Tongue (tissue), 3 donors: ENCODE measurements at places on chromosomes 2 and 18.

- DNase-seq: no peak
These were observed 636.2 kb upstream of the CHAC2 start for GRCh38 chr2:53131416-53131815.

- no peak for DNase-seq
These were observed 21.5 kb upstream of the FSHR start for GRCh38 chr2:49175831-49176230.

- no peak for DNase-seq
These were observed 36.9 kb upstream of the LBH start for GRCh38 chr2:30194421-30194820.

- no peak for DNase-seq
These were observed 36.6 kb downstream of the CYP26B1 start for GRCh38 chr2:72111061-72111460.

GRCh38 chr18:25743646-25744151, 346.7 kb downstream of the SS18 start:
- peak; percentile 51 for DNase-seq

- no peak for DNase-seq
These were observed 229.7 kb downstream of the KLHL29 start for GRCh38 chr2:23614701-23615100.

DNA sequence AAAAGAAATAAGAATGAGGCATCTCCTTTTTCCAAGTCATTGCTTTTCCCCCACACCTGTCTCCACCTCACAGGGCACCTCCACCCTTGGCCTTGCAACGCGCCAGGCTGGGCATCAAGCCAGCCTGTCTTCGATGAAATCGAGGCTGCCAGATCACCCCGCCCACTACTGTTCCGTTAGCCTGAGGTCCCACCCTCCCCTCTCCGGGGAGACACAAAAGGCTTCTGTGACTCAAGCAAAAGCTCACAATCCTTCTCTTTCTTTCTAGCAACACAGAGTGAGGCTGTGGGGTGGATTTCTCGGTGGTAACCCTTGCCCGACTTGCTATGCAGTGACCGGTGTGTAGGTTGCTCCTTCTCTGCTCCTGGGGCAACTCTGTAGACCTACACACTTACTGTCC, 9.9 kb downstream of the TNP1 start:
- peak; percentile 57 for DNase-seq

- DNase-seq: no peak
These were observed 17.8 kb upstream of the ATL2 start for GRCh38 chr2:38394903-38395341.

GRCh38 chr18:37361335-37362157, 204.1 kb downstream of the CELF4 start:
- peak; percentile 62 for DNase-seq

- DNase-seq: no peak
These were observed 48.7 kb downstream of the CYP26B1 start for GRCh38 chr2:72098935-72099334.

GRCh38 chr2:203407496-203407895, 79.3 kb downstream of the ABI2 start:
- no peak for DNase-seq

DNA sequence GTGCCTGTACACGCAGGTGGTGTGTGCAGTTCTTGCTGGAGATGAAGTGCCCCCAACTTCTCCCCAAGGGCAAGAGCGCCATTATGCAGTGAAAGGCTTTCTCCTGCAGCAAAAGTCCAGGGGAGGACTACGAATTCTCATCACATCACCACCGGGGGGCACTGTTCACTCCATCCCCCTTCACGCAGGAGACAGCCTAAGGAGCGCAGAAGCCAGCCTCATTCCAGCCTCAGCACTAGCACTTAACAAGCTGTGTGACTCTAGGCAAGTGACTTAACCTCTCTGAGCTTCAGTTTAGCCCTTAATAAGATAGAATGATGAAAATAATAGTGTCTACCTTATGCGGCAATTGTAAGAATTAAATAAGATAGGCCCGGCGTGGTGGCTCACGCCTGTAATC, 32.3 kb downstream of the DNMT3A start:
- DNase-seq: peak; percentile 75

DNA sequence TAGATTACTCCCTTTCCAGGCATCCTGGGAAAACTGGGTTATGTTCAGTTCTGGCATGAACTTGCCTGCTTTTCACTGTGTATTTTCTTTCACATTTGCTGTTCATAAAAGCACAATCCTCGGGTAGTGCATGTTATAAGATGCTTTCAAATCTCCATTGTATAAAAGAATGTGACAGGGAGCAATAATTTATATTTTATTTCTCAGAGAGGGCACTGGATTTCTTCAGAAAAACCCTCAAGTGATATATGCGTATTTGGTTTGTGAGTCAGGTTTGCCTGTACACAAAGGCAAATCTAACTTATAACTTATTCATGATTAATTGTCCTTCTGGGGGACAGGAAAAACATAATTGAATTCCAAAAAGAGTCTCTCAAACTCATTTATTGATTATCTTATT, 440.7 kb upstream of the MMADHC start:
- DNase-seq: no peak

GRCh38 chr2:159516241-159516758, 100.0 kb downstream of the BAZ2B start:
- peak; percentile 56 for DNase-seq

DNA sequence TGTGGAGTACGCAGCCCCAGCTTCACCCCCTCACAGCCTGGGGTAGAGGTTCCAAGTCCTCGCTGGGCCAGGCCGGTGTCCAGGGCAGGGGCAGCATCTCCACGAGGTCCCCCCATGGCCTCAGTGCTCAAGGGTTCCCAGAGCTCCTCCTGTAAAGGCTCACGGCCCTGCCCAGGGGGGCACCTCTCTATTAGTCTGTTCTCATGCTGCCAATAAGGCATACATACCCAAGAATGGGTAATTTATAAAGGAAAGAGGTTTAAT, 38.8 kb downstream of the TDRD15 start:
- DNase-seq: no peak

GRCh38 chr2:25270061-25270460, 71.7 kb downstream of the DNMT3A start:
- DNase-seq: no peak

- no peak for DNase-seq
These were observed 112.9 kb upstream of the GYPC start for GRCh38 chr2:126543081-126543480.

- DNase-seq: no peak
These were observed 43.9 kb downstream of the ITGA6 start for GRCh38 chr2:172470958-172471922.

DNA sequence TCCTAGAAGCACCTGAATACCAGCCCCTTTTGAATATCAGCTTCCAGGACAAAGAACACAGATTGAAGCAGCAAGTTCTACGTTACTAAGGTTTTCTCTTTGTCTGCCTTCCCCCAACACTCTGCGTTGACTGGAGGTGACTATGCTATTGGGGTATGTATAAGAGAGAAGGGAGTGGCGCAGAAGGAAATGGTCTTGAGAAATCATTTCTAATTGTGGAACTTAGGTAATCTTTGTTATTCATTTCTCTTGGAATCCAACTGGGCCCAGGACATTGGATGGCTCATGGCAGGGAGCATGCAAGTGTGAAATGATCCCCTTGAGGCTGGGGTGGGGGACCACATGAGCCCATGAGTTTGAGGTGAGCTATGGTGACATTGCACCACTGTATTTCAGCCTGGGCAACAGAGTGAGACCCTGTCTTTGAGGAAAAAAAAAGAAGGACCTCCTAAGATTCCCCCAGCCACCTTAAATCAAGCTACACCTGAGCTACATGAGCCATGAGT, 29.7 kb downstream of the XDH start:
- no peak for DNase-seq

GRCh38 chr2:100803334-100803733, 16.6 kb upstream of the NPAS2 start:
- DNase-seq: no peak

GRCh38 chr2:68385220-68385906, 20.3 kb downstream of the PLEK start:
- DNase-seq: no peak

- peak; percentile 97 for DNase-seq
These were observed 84.1 kb upstream of the POMC start for GRCh38 chr2:25252291-25253152.

DNA sequence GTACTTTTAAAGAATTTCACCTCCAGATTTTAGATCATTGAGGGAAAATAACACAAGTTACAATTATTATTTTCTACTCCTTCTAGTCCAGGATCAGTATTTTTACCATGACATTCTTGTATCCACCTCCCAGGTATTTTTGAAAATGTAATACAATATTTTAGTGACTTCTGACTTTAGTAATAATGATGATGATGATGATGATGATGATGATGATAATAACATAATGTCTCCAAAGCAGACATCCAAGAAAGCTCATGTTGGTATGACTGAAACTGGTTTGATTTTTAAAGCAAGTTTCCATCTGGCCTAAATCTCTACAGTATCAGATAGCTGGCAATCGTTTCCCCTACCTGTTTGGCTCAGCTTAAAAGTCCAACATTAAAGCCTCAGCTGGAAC, 140.0 kb upstream of the GULP1 start:
- no peak for DNase-seq

DNA sequence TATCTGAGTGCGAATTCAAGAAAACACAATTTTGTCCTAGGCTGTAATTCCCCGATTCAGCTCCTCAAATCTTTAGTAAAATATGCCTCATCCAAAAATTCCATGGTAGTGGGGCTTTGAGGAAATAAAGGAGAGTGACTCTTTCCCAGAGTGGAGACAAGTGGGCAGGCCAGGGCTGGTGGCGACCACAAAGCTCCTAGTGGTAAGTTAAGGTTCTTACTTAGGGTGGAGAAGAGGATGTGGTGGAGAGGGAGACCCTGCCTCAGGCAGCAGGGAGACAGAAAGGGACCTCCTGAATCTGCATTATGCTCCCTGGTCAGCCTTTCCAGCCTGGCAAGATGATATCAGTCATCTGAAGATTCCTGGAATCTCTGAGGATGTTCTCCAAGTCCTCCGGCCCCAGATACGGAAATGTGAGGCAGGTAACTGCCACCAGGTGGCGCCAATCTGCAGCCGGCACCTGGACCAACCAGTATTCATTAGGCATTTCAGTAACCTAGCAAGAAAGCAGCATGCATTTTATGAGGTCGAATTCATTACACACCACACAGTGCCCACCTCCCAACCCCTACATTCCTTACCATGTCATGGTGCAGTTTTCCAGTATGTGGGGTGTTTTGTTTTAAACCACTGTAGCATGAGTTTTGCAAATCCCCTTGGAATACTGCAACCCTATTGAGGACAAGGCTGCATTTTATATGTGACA, 106.4 kb downstream of the POLE4 start:
- DNase-seq: peak; percentile 71

DNA sequence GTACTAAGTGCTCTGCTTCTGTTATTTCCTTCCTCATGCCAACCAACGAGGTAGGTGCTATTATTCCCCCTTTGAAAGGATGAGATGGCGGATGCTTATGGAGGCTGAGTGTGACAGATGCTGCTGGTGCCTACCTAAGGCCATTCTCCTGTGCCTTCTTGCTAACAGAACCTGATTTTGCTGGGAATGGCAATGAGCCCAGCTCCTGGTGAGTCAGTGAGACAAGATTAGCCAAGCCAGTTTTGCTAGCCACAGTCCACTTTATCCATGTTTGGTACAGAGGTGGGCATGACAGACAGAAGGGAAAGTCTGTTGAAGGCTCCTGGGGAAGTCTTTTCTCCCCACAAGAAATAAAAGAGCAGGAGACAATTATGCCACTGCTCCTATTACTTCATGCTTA, 43.7 kb upstream of the TMEM163 start:
- DNase-seq: no peak

DNA sequence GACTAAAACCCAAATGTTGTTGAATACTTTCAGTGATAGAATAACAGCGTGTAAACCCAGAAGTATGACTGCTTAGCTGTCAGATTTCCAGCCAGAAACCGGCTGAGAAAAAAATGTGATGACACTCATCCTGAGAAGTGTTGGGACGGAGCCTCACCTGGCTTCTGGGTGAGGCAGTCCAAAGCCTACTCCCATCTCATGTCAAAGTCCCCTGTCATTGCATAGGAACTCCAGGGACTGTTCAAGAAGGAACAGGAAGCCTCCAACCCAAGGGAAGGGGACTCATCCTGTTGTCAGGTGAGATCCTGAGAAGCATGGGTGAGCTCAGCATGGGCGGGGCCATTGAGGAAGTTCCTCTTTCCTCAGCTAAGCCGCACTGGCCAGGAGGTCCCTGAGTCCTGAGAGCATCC, 11.3 kb upstream of the CHRNA1 start:
- no peak for DNase-seq
